NCI-H1436 (cell line): ENCODE measurements at places on chromosomes 2 and 18.

- no peak for DNase-seq
Observed at GRCh38 chr2:174717273-174717672, 47.0 kb downstream of the CHRNA1 start.

GRCh38 chr2:241842620-241843211 lies 16.0 kb downstream of the PDCD1 start:
- DNase-seq, result no peak

- DNase-seq, result no peak
Observed at GRCh38 chr2:82282111-82282882, 1977.7 kb upstream of the LRRTM1 start.

DNA sequence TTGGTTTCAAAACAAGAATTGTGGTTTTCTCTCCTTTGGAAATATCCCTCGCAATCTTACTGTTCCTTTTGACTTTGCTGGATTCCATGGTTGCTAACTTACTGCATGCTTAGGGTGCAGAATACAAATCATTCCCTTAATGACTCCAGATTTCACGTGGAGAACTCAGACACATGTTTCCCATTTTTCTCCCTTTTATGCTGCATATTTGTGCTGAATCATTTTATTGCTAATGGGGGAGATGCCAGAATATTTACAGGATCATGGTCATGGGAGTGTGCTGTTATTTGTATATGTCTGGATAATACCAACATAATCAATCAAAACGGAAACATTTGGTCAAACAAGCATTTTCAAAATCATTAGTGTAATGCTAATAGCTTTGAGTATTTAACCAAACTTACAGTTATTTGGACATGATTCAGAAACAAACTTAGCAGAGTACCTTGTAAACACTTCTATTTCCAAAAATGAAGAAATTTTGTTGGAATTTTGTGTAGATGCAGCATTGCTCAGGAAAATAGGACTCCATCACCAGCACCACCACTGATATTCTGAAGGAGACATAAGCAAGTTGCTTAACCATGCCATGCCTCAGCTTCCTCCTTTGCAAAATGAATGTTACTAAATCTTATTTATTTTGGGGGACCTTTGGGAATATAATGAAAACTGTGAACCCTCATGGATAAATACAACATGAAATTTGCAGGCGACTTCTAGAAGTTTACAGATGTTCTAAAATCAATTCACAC lies 122.5 kb upstream of the RND3 start:
- DNase-seq, result no peak

- no peak for DNase-seq
Observed at GRCh38 chr2:188705191-188705590, 269.0 kb upstream of the COL3A1 start.

DNA sequence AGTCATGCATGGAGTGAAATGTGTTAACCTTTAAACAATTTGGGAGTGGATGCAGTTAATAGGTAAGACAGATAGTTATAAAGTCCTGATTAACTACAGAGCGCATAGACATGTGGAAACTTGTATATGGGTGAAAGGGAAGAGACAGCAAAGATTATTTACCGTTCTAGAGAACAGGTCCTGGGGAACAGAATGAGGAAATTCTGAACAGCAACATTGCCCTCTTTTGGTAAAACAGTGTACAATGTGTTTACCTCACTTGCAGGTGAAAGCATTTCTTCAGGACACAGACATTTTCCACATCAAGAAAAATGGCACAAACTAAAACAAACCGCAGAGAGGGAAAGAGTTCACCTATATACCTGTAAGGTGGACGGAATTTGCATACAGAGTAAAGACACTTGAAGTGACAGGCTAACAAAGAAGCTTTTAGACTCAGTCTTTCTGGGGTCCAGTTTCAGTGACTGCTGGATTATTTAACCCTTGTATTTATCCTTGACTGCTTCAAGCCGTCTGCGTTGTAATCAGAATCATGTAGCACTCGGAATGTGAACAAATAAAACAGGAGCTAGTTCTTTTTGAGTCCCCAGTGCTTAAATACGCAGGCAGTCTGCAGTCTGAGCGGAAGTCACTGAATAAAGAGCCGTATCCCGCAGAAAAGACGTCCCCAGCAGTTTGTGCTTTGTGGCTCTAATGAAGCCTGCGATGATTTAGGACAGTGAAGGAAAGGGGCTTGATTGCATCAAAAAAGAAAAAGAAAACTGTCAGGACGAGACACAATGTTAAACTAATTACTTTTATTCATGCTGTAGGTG lies 364.8 kb upstream of the GALNT5 start:
- DNase-seq, result peak; percentile 62

DNA sequence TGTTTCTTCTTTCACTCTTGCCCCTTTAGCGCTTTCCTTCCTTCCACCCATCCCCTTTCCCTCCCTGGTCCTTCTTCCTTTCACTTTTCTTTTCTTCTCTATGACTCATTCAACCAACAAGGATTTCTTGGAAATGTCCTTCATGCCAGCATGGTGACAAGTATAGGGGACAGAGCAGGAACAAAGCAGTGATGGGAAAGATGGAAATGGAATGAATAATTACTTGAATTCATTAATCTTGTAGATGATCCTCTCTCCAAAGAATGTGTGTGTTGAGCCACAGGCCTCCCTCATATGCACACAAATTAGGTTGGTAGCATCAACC lies 1.5 kb downstream of the VAMP5 start:
- no peak for DNase-seq

- DNase-seq, result no peak
Observed at GRCh38 chr18:76475450-76476194, 19.4 kb downstream of the ZNF516 start.

- no peak for DNase-seq
Observed at GRCh38 chr2:200652158-200652557, 66.3 kb downstream of the AOX1 start.

GRCh38 chr2:109131777-109132176 lies 2.8 kb downstream of the SH3RF3 start:
- no peak for DNase-seq

DNA sequence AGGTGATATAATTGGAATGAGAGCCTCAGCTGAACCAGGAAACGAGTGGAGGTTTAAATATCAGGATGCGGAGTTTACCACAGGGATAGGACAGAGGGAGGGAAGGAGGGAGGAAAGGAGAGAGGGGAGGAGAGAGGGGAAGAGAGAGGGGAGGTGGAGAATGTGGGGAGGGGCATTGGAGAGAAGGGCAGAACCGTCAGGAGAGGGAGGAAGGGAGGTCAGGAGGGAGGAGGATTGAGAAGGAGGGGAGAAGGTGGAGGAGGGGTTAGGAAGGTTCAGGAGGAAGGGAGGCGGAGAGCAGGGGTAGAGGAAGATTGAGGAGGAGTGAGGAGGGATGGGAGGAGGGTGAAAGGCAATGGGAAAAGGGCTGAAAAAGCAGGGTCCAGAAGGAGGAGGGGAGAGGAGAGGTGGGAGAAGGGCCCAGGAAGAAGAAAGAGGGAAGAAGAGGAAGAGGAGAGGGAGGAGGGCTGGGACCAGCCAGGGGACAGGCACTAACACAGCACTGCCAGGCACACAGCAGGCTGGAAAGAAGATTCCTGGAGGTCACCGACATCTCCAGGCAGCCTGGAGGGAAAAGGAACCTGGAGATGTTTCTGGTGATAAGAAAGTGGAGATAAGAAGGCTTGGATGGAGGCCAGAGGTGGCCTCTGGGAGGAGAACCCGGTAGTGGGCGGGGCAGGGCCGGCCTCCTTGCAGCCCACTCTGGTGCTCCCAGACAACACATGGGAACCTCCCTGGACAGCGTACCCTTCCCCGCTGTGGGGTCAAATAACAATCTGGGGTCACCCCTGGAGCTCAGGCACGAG lies 176.7 kb upstream of the SMAD2 start:
- no peak for DNase-seq

- no peak for DNase-seq
Observed at GRCh38 chr2:45261746-45262145, 252.5 kb upstream of the SIX2 start.

DNA sequence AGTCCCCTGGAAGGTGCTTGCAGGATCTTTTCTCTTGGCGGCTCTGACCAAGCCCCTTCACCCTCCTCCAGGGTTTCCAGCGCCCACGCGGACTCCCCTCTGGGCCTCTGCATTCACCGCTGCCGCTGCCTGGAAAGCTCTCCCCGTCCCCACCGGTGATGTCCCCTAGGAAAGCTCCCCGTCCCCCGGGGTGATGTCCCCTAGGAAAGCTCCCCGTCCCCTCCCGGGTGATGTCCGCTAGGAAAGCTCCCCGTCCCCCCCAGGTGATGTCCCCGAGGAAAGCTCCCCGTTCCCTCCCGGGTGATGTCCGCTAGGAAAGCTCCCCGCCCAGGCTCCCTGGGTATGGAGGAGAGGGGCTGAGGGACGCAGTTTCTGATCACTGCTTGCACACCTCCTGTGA lies 27.9 kb downstream of the ZAP70 start:
- no peak for DNase-seq

DNA sequence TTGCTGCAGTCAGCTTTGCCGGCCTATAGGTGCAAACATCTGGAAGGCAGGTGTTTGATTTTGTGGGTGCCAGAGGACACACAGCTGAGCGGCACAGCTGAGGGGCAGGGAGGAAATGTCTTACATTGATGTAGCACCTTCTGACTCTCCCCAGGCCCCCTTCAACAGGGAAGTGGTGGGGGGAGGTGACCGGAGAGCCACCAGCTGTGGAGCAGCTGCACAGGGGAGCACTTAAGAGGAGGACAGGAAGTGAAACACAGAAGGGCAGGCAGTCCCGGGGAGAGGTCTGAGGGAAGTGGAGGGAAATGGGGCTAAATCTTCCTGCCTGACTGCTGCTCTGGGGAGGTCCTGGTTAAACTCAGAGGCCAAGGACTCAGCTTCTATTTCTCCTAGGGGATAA lies 409.1 kb downstream of the TNS1 start:
- no peak for DNase-seq

DNA sequence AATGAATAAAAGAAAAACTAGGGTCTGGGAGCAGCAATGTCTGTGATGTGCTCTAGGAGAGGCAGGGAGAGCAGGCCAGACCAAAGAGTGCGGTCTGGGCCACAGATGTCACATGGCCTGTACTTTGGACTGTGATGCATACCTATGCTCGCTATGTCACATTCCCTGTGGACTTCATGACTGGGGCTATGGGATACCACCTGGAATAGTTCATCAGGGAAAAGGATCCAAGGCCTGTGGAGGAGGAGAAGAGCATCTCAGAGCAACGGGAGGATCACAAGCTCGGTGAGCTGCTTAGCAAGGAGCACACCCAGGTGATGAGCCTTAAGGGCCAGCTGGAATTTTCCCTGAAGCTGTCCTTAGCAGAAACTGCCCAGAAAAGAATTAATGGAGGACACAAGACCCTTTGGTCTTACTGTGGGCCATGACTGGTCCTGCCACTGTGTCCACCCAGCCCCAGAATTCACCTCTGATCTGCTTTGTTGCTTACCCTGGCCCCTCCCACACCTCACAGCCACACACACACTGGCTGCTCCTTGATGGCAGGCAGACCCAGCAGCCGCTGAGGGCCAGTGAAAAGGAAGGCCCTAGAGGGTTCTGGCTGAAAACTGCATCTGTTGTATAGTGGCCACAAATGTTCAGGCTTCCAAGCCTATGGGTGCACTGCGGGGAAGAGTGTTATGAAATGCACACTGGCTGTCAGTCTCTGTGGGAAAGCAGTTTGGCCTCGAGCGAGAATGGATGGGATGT lies 25.3 kb upstream of the GCC2 start:
- DNase-seq, result no peak

DNA sequence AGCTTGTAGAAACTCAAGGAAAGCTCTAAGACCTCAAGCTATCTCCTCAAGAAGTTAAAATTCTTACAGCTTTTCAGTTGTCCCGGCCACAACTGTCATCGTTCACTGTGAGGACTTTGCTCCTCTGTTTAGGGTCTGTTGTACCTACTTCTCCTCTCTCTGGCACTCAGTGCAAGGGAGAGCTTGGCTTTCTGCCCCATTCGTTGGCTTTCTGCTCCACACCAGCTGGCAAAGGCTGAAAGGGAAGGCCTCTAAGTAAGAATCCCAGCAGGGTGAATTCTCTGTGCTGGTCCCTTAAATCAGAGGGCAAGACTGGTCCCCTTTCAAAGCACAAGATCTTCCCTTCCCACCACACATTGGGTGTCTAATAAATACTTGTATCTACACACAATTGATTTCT lies 17.3 kb downstream of the ZBTB7C start:
- DNase-seq, result no peak

- no peak for DNase-seq
Observed at GRCh38 chr2:174177316-174177890, 70.9 kb downstream of the OLA1 start.

- DNase-seq, result peak; percentile 41
Observed at GRCh38 chr2:239264838-239265651, 135.8 kb downstream of the HDAC4 start.

- no peak for DNase-seq
Observed at GRCh38 chr2:85199698-85200097, 66.5 kb downstream of the TCF7L1 start.

DNA sequence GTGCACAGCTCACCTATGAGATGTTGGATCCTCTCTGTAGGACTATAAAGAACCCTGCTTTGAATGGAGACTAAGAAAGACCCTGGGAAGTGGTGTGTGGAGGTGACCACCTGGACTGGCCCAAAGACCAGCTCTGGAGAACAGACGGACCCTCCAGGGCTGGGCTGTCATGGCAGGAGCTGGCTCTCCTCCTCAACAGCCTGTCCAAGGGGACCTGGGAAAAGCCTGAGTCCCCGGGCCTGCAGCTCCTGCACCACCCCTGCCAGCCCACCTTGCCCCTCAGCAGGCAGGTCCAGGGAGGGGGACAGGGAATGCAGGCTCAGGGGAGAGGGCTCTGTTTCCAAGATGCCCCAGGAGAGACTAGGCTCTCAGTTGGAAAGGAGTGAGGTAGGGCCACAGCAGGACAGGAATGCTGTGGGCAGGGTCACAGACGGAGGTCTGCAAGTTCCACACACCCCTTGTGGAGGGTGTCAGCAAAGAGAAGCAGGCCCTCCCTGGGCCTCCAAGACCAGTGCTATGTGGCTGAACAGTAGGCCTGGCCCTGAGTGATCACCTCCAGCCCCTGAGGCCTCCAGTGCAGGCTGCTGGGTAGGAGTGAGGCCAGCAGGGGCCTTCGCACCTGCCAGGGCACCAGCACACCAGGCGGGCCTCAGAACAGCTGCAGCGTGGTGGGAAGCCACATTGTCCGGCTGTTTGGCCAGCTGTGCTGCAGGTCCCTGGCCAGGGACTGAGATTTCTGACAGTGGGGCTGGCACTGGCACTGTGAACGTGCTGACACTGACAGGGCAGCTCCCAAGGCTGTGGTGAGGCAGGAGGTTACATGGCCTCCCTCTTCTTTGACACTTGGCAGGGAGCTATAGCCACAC lies 86.4 kb upstream of the OTOS start:
- DNase-seq, result no peak

- no peak for DNase-seq
Observed at GRCh38 chr2:74001781-74002504, 17.2 kb downstream of the TET3 start.

DNA sequence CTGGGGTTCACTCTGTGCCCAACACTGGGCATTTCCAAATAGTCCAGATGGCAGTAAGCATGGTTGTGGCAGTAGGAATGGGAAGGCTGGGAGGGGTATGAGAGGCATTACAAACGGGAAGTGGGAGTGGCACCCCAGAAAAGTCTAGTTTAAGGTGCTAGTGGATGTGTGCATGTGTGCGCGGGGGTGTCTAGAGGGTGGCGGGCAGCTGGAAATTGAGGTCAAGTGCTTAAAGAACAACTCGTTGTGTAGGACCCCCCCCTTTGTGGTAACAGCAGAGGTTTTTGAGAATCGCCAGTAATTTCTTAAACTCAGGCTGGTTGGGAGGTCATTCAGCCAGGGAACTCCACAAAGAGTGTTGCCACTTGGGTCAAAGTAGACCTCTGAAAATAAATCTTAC lies 69.9 kb downstream of the RHBDD1 start:
- DNase-seq, result no peak

- DNase-seq, result peak; percentile 50
Observed at GRCh38 chr2:132725748-132726147, 55.7 kb upstream of the LYPD1 start.
